Hair follicle dermal papilla cell (primary cell): ENCODE measurements at places on chromosomes 2 and 18. TPM values are rescaled to one million over a fixed set of nuclear protein-coding genes. Genes with fewer than 3 reads are reported as not detected.

BOK gene
- total RNA-seq, result 20.3 and 25.6 TPM in 2 replicates

AQP12A gene
- total RNA-seq, result not detected in 2 replicates

ZNF2 gene
- total RNA-seq, result 5.5 and 6.2 TPM in 2 replicates

ZAP70 gene
- not detected in 2 replicates for total RNA-seq

SLC5A7 gene
- not detected in 2 replicates for total RNA-seq

ZC3H6 gene
- total RNA-seq, result 4.9 and 5.2 TPM in 2 replicates

SLC9A4 gene
- total RNA-seq, result under 0.01 TPM in 1 of 2 replicates, not detected in the other

CPO gene
- not detected in 2 replicates for total RNA-seq

TRIM54 gene
- not detected in 2 replicates for total RNA-seq

RHOB gene
- total RNA-seq, result 152 and 153 TPM in 2 replicates

DSC3 gene
- total RNA-seq, result 0.24 and 1.3 TPM in 2 replicates
